ENCODE measurements at places on chromosomes 1 and 21. TPM values are rescaled to one million over a fixed set of nuclear protein-coding genes. Genes with fewer than 3 reads are reported as not detected.

- no peak overlapping the region for H3K4me3 ChIP-seq
- DNase-seq: no peak
- no peaks in the 10 kb centered on the region for H3K36me3 ChIP-seq
- no peaks in the 10 kb centered on the region for H3K4me1 ChIP-seq
Measured at GRCh38 chr1:65691152-65691900, 101.4 kb upstream of the PDE4B start.

DNA sequence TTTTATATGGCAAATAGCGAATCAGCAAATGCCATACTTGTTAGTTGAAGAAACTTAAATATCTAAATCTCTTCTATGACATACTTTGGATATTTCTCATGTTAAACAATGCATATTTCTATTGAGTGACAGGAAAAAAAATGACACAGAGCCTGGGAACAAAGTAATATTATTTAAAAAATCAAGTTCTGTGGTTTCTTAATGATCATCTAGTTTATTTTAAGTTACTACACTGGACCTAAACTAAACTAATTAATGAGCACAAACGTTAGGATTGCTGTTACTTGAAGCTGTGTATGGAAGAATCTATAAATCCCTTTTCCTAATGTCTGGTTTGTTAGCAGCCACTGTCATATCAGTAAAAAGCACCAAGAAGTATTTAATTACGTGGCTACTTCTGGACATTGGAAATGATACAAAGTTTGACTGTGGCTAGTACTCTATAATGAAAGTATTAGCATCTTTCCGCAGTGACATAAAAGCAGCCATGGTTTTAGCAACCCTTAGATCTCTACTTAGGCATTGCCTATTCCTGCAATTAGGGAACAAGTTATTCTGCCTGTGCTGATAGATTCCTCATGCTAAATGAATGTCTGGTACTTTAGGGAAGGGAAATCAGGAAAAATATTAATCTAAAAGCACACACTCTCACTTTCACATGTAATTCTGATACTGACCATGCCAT is 981.7 kb upstream of the B3GALT2 start:
- no peak overlapping the region for H3K27ac ChIP-seq
- no peaks in the 10 kb centered on the region for H3K36me3 ChIP-seq
- no peak overlapping the region for H3K4me3 ChIP-seq
- DNase-seq: no peak
- no peaks in the 10 kb centered on the region for H3K4me1 ChIP-seq
- H3K27me3 ChIP-seq: no peaks in the 10 kb centered on the region

GRCh38 chr1:226615876-226616275 is 67.3 kb downstream of the STUM start:
- H3K36me3 ChIP-seq: no peaks in the 10 kb centered on the region
- no peaks in the 10 kb centered on the region for H3K27me3 ChIP-seq
- no peaks in the 10 kb centered on the region for H3K4me1 ChIP-seq
- no peak overlapping the region for H3K4me3 ChIP-seq
- peak overlapping the region; percentile 76 for H3K27ac ChIP-seq
- no peak for DNase-seq

DNA sequence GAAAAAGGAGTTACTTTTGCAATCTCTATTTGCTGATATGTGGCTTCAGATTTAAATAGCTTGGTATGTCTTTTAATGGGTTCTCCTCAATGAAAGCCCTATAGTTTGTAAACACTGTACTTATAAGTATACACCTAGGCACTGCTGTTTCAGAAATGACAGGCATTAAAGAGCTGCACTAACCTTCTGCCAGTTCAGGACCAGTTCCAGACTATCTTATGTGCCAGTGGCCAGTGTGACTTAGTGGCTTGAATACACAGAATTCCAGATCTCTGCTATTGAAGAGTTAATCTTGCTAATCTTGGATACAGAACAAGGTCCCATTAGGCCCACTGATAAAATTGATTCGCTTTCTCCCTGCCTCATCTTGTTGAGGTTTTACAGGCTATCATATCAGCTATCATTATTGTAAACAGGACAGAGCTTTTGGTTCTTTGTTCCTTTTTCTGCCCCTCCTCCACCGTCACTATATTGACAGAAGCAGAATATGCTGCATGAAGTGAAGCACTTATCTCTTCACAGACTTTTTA is 337.5 kb downstream of the LRRIQ3 start:
- DNase-seq: no peak
- H3K27me3 ChIP-seq: no peaks in the 10 kb centered on the region
- no peak overlapping the region for H3K4me3 ChIP-seq
- no peak overlapping the region for H3K27ac ChIP-seq

The CFHR2 gene
- 35.6 TPM for total RNA-seq

DNA sequence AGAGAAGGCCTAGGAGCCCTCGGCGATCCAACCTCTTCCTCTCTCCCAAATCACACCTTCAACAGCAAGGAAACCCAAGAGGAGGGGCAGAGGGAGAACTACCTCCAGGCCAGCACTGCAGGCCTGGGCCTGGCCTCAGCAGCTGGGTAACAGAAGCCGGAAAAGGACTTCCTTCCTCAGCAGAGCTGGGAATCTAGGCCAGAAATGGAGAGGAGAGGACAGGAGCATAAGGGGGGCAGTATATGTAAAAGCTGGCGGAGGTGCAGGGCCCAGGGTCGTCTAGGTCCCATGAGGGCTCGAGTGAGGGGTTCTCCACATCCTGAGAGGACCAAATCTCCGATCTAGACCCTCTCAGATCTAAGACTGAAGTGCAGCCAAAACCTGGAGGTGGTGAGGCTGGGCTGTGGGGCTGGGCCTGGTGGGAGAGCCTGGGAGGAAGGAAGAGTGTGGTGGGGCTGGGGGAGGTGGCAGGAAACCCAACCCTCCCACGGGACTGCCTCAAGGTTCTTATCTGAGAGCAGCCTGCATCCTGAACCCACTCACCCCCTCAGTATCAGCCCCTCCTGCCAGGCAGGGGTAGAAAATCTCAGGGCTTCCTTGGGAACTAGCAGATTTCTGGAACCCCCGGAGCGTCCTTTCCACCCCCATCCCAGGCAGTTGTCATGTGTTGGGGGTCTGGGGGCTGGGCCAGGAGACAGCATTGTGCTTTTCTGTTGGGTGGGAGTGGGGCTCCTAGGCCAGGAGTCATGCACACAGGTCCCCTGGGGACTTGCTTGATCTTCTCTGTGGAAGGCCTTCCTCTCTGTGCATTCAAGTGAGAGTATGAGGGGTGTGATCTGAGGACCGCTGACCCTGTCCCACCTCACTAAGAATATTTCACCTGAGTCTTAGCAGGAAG is 33.0 kb downstream of the PIK3C2B start:
- H3K27ac ChIP-seq: no peak overlapping the region
- DNase-seq: no peak
- peaks cover 7% of the 10 kb centered on the region for H3K4me1 ChIP-seq
- no peaks in the 10 kb centered on the region for H3K36me3 ChIP-seq
- no peak overlapping the region for H3K4me3 ChIP-seq
- no peaks in the 10 kb centered on the region for H3K27me3 ChIP-seq

DNA sequence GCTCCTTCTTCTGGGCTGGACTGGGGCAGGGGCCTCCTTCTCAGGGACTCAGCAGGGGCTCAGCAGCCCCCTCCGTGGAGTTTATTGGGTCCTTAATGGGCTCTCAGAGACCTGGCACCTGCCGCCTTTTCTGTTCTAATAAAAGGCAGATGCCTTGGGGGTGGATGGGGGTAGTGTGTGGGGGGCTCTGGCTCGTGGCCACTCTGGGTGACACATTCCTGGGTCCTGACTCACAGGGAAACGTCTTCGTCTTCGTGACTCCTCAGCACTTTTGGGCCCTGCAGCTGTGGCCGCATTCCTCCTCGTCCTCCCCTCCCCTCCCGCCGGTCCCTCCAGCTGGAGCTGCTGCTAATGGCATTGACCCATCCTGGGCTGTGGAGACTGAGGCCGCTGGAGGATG is 107.8 kb upstream of the WNT4 start:
- H3K4me3 ChIP-seq: no peak overlapping the region
- no peak overlapping the region for H3K27ac ChIP-seq
- H3K4me1 ChIP-seq: peaks cover 44% of the 10 kb centered on the region
- H3K27me3 ChIP-seq: no peaks in the 10 kb centered on the region

DNA sequence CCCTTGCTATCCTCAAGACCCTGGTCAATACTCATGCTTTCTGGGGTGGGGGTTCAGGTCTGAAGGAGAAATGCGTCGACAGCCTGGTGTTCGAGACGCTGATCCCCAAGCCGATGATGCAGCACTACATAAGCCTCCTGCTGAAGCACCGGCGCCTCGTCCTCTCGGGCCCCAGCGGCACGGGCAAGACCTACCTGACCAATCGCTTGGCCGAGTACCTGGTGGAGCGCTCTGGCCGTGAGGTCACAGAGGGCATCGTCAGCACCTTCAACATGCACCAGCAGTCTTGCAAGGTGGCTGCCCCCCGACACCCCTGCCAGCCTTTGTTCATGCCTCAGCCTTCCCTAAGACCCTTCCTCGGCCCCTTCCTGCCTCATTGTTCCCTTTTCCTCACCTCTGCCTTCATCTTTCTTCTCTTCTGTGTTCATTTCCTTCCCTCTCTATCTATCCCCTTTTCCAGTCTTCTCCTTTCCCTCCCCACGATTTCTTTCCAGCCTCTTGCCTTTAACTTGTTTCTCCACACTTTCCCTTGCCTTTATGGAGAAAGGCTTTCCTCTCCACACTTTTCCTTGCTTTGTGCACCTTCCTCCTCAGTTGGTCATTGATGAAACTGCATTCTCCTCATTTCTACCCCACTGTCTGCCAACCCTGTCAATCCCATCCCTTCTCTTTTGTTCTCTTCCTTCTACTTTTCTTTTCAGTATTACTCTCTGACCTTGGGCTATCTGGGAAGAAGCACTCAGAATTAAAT is 18.3 kb upstream of the IPO9 start:
- no peaks in the 10 kb centered on the region for H3K36me3 ChIP-seq
- H3K4me1 ChIP-seq: no peaks in the 10 kb centered on the region
- H3K27me3 ChIP-seq: no peaks in the 10 kb centered on the region

Measured in hepatocyte (in vitro differentiated cells).